ENCODE measurements at places on chromosomes 3 and 15.

DNA sequence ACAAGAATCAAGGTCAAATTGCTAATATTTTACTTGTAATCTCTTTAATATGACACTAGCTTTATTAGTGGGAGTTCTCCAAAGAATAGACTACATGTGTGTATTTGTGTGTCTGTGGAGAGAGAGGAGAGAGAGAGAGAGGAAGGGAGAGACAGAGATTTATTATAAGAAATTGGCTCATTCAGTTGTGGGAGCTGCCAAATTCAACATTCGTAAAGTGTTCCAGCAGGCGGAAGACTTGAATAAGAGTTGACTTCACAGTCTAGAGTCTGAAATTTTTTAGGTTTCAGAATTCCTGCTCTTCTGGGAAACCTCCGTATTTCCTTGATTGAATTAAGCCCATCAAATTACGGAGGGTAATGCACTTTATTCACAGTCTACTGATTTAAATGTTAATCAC, 4.7 kb upstream of the CLDN1 start:
- no peak for DNase-seq

DNA sequence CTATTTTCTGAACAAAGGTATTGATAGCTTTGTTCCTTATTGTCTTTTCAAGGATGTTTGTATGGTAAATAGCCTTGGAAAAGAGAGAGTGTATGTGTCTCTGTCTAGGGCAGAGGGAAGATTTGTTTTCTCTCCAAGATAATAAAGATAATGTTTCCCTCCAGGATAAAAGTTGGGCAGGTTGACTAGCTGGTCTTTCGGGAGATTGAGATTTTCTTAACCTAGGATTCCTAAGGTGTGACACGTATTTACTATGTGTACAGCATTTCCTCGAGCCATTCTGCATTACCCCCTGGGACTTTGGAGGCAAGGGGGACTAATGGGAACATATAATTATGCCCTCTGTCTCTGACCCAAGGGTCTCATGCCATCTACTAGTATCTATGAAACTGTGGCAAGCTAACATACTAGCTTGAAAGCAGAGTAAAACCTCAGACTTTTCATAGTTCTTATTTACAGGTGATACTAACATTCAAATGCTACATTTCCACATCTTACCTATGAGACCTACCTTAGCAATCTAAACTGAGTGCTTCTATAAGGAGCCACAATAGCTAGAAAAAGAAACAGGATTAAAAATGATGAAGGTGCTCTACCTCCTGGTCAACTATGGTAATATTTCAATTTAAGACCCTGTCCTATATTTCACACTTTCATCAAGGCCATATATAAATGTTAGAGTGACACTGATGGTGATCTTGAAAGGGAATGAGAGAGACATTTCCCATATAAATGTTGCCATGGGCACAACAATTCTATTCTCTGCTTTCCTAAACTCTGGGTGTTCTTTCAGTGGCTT, 252.9 kb upstream of the CBLB start:
- no peak for DNase-seq

GRCh38 chr3:7038394-7038793, 177.5 kb downstream of the GRM7 start:
- DNase-seq: no peak

GRCh38 chr15:67882487-67883233, 42.8 kb upstream of the RNU6-1 start:
- DNase-seq: peak; percentile 38

Data from activated CD4-positive, alpha-beta T cell treated with anti-CD3 and anti-CD28 coated beads, Interleukin-10, Interleukin-2, amounts not matched to agents 100 ng/mL and 50 ng/mL, durations not matched to agents 16 hours and 8 hours (primary cell).